SIG-M5 (cell line): ENCODE measurements at places on chromosomes 13 and 19.

DNA sequence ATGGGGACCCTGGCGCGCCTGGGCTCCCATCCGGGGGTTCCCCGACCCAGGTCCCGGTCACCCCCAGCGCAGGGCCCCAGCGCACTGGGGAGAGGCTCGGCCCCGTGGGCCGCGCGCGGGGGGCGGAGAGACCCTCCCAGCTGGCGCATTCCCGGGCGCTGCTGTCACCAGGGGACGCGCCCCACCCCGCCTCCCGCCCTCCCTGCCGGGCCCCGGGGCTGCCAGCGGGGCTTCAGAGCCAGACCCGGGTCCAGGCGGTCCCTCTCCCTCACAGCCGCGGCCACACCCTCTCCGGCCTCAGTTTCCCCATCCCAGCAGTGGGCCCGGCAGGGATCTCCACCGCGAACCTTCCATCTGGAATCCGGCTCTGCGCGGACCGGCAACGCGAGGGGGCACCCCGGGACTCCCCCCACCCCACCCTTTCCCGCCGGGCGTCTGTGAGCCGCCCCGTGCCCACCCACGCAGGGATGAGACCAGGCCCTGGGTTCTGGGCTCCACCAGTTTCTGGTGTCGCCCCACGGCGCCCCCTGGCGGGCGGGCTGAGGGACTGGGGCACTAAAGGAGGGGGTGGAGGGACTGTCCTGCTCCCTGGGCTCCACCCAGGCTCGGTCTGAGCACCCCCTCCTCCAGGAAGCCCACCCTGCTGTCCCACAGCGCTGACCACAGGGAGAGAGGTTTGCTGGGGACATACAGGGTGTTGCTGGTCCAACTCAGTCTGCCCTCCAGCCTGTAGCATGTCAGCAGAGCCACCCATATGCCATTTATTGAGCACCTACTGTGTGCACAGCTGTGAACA is 878 bp upstream of the ADAMTSL5 start:
- no peak for DNase-seq

DNA sequence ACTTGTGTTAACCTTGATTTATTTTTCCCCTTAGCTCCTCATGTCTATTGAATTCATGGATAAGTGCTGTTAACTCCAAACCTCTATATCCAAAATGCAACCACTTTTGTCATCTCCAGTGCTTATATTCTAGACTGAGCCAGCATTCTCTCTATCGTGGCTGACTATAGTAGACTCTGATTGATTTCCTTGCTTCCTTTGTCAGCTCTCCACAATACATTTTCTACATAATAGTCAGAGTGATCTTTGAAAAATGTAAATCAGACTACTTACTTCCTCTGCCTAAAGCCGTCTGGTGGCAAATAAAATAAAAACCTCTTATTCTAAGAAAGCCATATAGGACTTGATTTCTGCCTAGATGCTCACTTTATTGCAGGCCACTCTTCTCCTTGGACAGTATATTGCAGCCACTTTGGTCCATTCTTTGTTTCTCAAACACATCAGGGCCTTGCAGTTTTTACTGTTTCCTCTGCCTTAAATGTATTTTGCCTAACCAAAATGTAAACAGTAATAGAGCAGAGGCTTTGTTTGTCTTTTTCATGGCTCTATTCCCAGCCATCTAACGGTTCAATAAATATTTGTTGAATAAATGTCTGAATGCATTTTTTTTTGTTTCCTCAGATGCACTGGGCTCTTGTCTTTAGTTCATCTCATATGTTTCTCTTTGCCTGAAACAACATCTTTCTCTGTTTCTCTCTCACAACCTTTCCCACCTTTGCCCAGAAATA is 243.6 kb upstream of the CSNK1A1L start:
- no peak for DNase-seq

GRCh38 chr19:13521066-13521465 is 14.8 kb upstream of the CACNA1A start:
- no peak for DNase-seq

GRCh38 chr19:10876459-10877240 is 5.3 kb downstream of the CARM1 start:
- no peak for DNase-seq
